ENCODE measurements at places on chromosomes 1 and 21.

DNA sequence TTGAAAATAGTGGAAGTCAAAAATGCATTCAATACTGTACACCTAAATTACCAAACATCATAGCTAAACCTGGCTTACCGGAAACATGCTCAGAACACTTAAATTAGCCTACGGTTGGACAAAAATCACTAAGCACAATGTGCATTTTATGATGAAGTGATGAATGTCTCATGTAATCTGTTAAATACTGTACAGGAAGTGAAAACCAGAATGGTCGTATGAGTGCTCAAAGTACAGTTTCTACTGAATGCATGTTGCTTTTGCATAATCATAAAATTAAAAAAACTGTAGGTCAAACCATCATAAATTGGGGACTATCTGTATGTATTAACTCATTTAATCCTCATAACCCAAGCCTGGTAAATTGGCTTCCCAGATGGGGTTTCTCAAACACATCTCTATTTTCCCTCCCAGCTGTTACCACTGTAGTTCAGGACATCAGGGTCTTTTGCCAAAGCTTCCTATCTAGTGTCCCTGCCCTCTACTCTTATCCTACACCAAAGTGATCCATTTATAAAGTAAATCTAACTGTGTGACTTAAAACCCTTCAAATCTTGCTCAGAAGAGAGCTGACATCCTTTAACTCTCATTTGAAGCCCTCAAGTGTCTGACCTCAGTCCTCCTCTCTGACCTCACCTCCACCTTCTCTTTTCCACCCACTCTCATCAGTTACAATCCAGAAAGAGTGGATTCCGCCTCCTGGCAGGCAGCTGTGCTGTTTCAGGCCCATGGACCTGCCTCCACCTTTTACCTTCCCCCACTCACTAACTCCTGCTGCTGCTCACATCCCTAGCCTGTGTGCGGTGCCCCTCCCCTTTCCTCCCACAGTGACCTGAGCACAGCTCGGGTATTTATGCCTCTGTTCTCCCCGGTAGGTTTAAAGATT, 356.4 kb upstream of the ST6GALNAC5 start:
- no peak for ATAC-seq

- ATAC-seq: no peak
Measured at GRCh38 chr1:181583598-181583997, 100.3 kb downstream of the CACNA1E start.

DNA sequence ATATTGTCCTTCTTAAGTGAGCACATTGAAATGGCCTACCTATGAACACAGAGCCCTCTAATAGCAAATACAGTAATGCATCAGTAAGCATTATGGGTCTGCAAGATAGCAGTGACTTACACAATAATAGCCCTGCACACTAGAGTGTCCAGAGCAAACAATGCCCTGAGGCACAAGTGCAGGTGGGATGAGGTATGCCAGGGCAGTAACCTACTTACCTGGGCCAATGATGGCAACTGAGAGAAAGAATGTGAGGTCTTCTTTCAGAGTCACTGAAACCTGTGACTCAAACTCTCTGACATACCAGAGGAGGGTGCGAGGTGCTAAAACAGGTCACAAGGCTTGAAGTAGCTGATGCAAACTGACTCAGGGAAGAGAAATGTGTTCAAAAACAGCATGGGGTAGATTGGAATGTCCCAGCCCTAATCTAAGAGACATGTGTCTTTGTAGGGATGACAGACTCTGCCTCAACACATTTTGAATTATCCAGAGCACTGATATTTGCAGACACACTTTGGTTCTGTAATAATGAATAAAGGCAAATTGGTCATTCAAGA, 168.5 kb upstream of the RUNX1 start:
- peak; percentile 82 for ATAC-seq

- no peak for ATAC-seq
Measured at GRCh38 chr1:102190429-102190828, 193.7 kb upstream of the OLFM3 start.

- no peak for ATAC-seq
Measured at GRCh38 chr1:39608921-39609320, 30.5 kb downstream of the HEYL start.

DNA sequence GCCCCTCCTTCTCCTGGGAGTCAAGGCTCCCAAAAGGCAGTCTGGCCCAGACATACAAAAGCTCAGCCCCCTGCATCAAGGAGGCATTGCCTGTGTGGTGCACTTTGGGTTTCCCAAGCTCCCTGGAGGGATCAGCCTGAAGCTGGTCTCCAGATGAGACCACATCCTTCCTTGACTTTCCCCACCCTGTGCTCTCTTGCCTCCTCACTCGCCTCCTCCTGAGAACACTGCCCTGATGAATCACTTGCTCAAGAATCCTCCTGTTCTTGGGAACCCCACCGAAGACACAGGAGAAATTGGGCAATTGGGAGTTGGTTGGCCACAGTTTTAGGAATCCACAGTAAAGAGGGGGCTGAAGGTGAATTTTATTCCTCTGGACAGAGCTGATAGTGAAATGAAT, 34.8 kb upstream of the LYST start:
- ATAC-seq: no peak

- peak; percentile 86 for ATAC-seq
Measured at GRCh38 chr1:243233908-243234307, 21.2 kb downstream of the CEP170 start.

DNA sequence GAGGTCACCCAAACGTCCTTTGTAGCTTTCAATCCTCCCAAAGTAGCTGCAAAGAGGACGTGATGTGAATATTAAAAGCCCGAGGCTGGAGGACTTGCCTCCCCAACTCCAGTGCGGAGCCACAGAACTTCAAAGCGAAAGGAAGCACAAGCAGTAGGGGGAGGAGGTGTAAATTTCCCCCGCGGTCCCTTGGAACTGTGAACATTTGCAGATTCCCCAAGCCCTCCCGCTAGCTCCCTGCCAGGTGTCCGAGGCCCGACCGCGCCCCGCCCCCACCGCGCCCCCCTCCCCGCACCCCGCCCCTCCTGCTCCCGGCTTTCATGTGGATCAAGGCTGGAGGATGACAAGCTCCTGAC, 41.5 kb upstream of the HAO2 start:
- peak; percentile 11 for ATAC-seq

DNA sequence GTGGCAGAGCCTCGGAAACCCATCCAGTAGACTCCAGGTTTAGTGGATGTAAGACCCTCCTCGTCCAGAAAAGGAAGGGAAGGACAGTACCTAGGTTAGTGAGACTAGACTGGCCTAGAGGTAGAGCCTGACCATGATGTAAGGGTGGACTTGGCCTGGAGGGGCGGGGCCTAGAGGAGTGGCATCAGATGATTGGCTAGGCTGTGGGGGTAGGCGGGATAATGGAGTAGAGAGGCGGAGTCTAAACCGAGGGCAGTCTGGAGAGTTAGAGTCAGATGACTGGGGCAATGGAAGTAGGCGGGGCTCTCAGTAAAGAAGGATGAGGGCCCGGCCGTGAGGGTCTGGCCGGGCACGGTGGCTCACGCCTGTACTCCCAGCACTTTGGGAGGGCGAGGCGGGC, 70.1 kb downstream of the EPHB2 start:
- peak; percentile 91 for ATAC-seq

- peak; percentile 62 for ATAC-seq
Measured at GRCh38 chr1:3530926-3531818, 76.7 kb downstream of the ARHGEF16 start.

- ATAC-seq: no peak
Measured at GRCh38 chr1:98188774-98189173, 267.9 kb upstream of the DPYD start.

- no peak for ATAC-seq
Measured at GRCh38 chr1:163928651-163929050, 606.9 kb downstream of the NUF2 start.

DNA sequence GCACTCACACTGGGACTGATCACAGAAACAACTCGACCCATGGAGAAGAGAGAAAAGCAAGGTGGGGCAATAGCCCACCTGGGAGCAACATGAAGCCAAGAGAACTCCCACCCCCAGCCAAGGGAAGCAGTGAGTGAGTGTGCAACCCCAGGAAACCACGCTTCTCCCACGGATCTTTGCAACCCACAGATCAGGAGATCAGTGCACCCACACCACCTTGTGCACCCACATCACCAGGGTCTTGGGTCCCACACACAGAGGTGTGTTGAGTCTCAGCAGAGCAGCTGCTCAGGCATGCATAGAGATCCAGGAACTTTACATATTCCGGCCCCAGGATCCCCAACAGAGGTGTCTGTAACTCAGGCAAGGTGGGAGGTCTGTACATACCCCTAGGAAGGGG, 17.2 kb upstream of the PRDX6 start:
- no peak for ATAC-seq

GRCh38 chr1:93106226-93106625, 27.1 kb downstream of the MTF2 start:
- peak; percentile 80 for ATAC-seq

- ATAC-seq: peak; percentile 95
Measured at GRCh38 chr1:178501705-178502329, 5.1 kb upstream of the CLEC20A start.

GRCh38 chr1:228390649-228391048, 16.0 kb downstream of the TRIM11 start:
- no peak for ATAC-seq

GRCh38 chr1:226443439-226443838, 35.5 kb upstream of the PARP1 start:
- ATAC-seq: peak; percentile 67

DNA sequence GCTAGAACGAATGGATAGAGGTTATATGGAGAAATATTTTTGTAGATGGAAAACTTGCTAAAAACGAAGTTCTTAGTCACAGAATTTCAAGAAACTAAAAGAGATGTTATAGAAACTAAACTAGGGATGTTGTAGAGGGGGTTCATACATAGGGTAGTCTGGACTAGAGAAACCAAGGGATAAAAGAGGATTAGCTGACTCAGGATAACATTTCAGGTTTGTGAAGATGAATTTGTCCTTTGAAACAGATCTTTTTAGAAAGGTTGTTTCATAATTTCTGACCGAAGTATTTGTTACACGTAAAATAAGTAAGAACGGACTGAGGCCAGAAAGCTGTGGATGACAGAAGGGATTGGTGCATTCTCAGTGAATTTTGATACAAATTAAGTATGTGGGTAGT, 13.6 kb downstream of the YTHDF2 start:
- no peak for ATAC-seq

- no peak for ATAC-seq
Measured at GRCh38 chr1:114564141-114564540, 17.3 kb downstream of the BCAS2 start.

- peak; percentile 77 for ATAC-seq
Measured at GRCh38 chr1:238252033-238252802, 361.5 kb upstream of the ZP4 start.

GRCh38 chr1:20931930-20932436, 144.9 kb upstream of the HP1BP3 start:
- ATAC-seq: no peak

All from SK-N-SH treated with all-trans-retinoic acid at 6 μM for 48 hours (cell line).